Lung (tissue), 17 donors: ENCODE measurements at places on chromosomes 12 and 14.
A peak's percentile ranks its signal among the peaks of the same experiment; 100 is the strongest.

- no peak for DNase-seq
Observed at GRCh38 chr14:93146119-93146518, 30.4 kb upstream of the ITPK1 start.

DNA sequence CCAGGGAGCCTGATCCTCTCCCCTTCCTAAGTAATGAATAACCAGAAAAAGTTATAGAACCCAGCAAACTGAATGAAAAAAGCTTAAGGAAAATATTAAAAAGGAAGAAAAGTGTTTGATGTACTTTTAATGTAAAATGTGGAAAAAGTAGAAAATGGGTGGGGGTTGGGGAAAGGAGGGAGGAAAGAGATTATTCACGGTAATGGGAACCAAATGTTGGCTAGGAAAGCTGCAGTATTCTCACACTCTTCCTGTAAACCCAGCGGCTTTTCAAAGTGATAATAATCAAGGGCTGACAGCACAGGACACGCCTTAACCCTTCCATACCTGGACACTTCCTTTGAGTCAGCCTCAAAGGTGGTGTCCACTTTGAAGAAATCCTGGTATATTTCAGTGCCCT is 139.2 kb downstream of the TGFB3 start:
- DNase-seq: no peak

- peak; percentile 84 for DNase-seq
Observed at GRCh38 chr14:52791223-52792096, at the start of gene GNPNAT1. Gene GNPNAT1 (minus strand): TSS chr14:52791607. CDS start chr14:52784650, 6,957 bp downstream.

GRCh38 chr14:90275458-90275814 is 19.1 kb downstream of the PSMC1 start:
- no peak for DNase-seq

GRCh38 chr12:75526655-75527511 is 15.5 kb upstream of the KRR1 start:
- peak; percentile 87 for DNase-seq

GRCh38 chr12:24719293-24719721 is 229.6 kb downstream of the BCAT1 start:
- DNase-seq: no peak

GRCh38 chr12:105783983-105784947 is 354.5 kb downstream of the NUAK1 start:
- peak; percentile 31 for DNase-seq

DNA sequence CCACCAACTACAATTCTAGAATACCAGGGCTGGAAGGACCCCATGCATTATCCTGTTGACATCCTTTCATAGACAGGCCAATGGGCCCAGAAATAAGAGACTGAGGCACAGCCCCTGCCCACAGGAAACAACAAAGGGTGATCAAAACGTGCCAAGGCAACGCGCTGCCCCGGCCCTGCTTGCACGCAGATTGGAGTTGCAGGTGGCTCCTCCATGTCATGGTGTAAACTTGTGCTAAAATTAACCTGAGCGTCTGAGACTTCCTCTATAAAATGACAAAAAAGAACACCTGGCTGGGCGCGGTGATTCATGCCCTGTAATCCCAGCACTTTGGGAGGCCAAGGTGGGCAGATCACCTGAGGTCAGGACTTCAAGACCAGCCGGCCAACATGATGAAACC is 30.1 kb downstream of the SPRING1 start:
- no peak for DNase-seq

DNA sequence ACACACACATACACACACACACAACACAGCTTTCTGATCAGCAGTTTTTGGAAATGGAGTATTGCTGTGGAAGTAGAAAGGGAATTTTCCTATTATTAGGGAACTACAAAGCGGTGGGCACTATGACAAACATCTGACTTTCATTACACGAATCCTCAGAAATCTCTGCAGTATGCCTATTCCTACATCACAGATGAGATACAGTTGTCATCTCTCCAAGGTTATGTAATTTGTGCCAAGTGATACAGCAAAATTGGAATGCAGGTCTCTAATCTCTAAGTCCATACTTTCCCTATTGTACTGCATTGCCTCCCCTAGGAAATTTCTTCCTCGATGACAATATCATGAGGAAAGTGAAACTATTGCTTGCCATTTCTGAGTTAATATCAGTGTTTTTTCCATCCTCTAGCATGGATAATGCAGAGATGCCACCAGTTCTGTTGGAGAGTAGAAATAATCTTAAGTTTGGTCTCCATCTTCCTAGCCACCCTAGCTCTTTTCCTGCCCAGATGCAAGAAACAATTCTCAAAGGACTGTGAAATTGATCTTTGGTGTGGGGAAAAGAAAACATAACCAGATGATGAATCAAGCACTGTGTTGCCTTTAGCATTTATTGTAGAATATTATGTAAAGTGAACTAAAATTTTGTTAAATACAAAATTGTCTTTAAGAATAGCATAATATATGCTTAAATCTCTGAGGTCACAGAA is 94.7 kb downstream of the ERGIC2 start:
- no peak for DNase-seq

GRCh38 chr12:47721431-47721973 is 3.8 kb downstream of the ENDOU start:
- no peak for DNase-seq

DNA sequence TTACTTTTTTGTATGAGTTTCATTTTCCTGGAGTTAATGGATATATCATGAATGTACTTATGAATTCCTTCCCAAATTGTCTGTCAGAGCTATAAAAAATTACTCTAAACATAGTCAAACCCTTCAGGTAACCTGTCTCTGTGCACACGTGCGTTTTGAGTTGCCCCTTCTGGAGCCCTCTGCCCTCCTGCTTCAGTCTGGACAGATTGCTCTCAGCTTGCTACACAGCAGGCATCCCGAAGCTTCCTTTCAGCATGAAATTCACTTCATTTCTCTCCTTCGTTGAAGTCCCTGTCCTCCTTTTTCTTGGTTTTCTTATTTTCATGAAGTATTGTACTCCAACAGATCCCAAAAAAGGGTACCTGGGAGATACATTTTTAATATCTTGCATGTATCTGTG is 47.3 kb downstream of the FNTB start:
- DNase-seq: no peak

DNA sequence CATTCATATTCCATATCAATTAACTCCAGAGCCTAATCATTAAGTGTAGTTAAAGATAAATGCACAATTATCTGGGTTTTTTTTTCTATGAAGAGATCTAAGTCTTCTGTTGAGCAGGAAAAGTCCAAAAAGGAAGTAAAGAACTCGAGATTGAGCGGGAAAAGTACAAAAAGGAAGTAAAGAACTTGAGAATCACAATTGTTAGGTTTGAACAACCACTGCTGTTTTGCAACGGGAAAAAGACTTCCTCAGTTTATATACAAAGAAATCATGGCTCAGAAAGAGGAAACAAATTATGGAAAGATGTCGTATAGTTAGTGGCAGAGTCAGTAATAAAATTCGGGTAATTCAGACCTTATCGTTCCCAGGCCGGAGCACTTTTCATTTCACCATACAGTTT is 63.3 kb downstream of the PPP1R12A start:
- no peak for DNase-seq

DNA sequence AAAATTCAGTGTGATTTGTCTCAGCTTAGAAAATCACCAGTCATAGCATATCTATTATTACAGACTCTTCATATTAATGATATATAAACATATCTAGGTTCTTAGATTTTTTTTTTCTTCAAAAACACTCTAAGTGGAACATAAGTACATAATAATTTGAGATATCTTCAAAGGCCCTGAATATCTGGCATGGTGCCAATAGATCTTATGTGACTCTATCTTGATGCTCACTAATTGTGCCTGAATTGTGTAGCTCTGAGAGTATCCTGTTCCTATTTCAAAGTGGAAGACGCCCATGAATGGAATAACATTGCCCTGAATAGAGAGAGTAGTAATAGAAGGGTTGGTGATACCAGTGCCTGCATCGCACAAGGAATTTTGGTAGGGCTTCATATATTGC is 1312.7 kb upstream of the USP15 start:
- DNase-seq: no peak

DNA sequence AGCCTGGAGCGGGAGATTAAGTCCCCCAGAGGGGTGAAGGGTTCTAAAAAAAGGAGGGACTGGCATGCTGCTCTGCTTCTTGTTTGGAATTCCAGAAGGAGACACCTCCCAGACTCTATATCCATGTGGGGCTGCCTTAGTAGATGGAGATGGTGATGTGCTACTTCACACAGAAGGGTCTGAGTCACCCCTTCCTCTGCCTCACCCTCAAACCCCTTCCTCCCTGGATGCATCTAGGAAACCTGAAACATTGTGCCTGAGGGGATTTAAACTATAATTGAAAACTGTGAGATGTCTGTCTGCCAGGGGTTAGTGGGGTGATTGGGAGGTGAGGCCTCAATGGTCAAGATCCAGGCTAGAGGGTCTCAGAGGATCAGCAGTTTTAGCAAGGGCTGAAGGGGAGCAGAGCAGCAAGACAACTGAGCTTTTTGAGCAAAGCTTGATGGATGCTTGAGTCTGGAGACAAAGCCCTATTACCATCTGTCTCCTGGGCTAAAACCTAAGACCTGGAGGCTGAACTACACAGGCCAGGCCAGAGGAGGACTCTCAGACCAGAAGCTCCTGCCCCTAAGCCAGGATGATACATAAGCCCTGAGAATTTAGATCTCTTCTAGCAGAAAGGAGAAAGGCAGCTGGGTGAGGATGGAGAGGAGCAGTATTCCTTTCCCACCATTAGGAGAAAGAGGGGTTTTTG is 314.7 kb upstream of the ATP2B1 start:
- no peak for DNase-seq

DNA sequence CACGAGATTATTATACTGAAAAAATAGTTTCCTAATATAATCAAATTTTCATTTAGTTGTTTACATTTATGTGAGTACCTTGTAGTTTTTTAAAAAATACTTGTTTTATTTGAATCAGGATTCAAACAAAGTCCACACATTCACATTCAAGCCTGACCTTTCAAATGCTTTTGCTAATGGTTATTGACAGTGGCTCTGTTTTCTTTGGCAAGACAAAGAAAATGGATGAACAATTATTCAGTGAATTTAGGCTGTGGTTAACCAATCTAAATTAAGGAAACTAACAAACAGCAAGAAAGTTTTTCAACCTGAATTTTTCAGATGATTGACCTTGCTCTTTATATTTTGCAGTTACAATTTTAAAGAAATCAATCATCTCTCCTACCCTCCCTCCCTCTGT is 9.7 kb downstream of the SLC4A8 start:
- DNase-seq: no peak

- DNase-seq: peak; percentile 58
Observed at GRCh38 chr12:29164477-29165393, 15.7 kb downstream of the FAR2 start.

DNA sequence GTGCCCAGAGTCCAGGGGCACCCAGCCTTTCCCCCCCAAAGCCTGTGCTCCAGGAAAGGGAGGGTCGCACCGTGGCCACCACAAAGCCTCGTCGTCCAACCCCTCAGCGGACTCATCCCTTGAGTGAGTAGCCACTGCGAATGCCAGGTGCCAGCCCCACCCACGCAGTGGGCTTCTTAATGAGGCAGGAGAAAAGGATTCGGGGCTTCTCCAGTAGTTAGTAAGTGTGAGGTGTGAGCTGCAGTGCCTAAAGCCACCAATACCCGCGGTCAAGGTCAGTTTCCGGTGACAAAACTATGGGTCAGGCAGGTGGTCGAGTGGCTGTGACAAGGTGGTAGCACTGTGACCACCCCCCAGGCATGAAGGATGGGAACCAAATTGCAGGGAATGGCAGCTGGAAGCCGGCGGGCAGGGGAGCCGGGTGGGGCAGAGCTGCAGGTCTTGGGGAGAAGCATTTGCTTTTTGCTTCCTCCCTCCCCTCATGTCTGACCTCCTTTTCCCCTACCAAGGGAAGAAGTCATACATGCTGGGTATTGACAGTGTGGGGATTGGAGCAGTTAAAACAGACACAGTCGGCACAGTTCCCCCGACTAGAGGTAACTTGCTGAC is 8.0 kb downstream of the RAN start:
- DNase-seq: no peak

DNA sequence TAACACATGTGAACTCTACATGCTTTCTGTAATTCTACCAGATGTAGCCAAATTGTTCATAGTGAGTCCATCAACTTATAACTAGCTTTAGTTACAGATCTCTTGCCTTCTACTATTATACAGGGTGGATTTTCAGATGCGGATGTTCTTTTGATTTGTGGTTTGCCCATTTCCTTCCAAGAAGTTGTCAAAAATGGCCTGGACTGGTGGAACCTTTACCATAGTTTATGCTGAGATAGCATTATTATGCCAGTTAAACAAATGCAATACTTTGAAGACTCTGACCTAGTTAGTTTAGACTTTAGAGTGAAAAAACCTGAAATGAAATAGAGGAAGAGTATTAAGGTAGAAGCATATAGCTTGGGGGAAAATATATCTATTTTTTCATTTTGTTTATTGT is 27.4 kb upstream of the CFL2 start:
- no peak for DNase-seq

- no peak for DNase-seq
Observed at GRCh38 chr14:49893309-49894213, 679 bp downstream of the ARF6 start.

DNA sequence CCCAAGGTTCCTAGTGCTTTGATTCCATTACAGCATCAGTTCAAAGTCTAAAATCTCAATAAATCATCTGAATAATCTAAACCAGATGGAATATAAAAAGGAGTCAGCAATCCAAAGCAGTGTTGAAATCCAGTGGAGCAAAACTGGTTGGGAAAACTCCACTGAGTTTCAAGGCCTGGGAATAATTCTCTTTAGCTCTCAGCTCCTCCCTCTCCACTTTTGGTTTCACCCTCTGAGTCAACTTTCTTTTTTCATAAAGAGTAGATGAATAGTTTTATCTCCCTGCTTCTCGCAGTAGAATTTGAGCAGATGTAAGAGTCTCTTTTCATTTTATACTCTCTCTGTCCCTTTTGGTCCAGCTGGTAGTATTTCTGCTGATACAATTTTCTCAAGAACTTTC is 338.6 kb downstream of the APAF1 start:
- DNase-seq: no peak

- no peak for DNase-seq
Observed at GRCh38 chr12:18135086-18135485, 45.1 kb upstream of the RERGL start.

- DNase-seq: no peak
Observed at GRCh38 chr14:54698501-54698900, 131.6 kb downstream of the SAMD4A start.

GRCh38 chr14:86896701-86897100 is 1096.3 kb downstream of the GALC start:
- DNase-seq: no peak

GRCh38 chr12:65868133-65868705 is 43.9 kb downstream of the HMGA2 start:
- no peak for DNase-seq

GRCh38 chr12:27331291-27331926 is 1.2 kb upstream of the BMAL2 start:
- peak; percentile 15 for DNase-seq
